ENCODE measurements at places on chromosomes 2 and 18.

GRCh38 chr18:48954886-48955819, 4.4 kb upstream of the SMAD7 start:
- no peak for DNase-seq

- DNase-seq: no peak
Measured at GRCh38 chr18:32760391-32760790, 12.4 kb downstream of the KLHL14 start.

DNA sequence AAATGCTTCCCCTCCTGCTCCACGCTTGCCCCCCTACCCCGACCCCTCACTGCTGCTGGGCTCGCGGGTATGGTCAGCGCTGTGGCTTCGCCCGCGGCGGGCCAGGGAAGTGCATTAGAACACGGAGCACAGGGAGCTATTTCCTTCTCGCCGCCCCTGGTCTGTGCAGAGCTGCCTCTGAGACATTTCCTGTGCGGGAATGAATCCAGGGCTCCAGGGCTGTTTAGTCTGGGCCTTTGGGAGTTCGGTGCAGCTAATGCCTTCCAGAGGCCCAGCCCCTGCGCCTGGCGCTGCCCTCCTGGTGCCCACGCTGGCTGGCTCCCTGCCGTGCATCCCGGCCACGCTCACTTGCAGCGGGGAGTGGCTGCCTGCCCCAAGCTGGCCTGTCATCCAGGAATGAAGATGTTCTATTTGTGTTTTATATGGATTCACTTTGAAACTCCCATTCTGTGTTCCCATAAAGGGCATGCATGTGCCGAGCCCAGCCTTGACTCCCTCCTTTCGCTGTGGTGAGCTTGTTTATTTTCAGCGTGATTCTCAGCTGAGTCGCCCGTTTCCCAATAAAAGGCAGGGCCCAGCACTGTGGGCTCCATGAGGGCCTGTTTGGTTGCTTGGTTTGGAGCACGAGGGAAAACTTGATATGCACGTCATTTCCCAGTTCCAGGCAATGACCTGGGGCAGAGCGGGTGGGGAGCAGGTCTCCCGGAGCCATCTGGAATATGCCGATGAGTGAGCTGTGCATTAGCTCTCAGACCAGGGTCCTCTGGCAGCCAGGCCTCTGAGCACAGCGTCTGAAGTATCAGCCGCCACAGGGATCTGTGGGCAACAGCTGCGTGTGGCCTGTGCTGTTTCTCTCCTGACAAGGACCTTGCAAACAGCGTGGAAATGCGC, 42.7 kb downstream of the SH3RF3 start:
- no peak for DNase-seq

GRCh38 chr2:173410579-173410978, 55.9 kb downstream of the CDCA7 start:
- DNase-seq: no peak

- peak; percentile 11 for DNase-seq
Measured at GRCh38 chr2:181178823-181179412, 198.5 kb downstream of the UBE2E3 start.

DNA sequence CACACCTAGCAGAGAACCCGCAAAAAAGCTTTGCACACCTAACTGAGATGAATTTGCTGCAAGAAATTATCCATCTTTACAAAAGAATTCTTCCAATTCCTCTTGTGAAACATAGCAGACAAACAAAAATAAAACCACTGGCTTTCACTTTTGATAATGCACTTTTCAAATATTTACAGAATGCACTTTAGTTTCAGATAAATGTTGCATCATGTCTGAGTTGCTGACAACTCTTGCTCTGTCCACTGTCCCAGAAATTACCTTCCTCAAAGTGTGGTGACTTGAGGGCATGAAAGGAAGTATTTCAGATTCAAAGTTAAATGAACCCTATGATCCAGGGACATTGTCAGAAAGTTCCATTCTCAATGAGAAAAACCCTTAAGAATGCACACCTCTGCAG, 256.2 kb upstream of the PARD3B start:
- no peak for DNase-seq

GRCh38 chr2:144403933-144404332, 116.0 kb downstream of the ZEB2 start:
- no peak for DNase-seq

- no peak for DNase-seq
Measured at GRCh38 chr2:44979581-44979980, 29.7 kb downstream of the SIX2 start.

DNA sequence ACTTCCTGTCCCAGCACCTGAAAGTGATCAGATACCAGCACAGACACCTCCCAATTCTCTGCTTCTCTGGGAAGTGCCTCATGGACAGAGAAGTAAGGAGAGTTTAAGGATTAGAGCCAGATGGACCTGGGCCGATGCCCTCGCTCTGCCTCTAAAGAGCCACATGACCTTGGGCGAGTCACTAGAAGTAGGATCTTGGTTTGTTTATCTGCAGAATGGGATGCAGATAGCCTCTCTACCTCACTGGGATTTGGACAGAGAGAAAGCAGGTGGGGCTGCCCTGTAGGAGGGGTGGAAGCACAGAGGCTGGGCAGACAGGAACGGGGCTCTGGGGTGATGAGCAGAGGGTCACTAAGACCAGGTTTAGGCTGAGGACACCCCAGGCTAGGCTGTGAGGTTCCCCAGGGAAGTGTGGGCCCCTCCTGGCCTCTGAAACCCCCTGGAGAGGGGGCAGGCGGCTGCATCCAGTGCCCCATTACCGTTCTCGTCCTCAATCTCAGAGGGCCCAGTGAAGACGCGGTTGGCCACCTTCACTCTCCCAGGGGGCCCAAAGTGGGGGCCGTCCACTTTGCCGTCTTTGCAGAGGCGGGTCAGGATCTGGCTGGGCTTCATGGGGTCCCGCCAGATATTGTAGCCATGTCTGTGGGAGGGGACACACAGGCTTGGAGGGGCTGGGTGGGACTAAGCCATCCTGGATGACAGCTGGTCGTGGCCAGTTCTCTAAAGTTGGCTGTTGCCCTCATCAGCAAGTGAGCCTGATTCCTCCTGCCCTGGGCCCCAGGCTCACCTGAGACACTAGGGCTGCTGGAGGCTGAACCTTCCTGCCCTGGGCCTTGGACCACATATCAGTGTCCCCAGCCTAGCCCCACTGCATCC, 13.3 kb downstream of the OTOF start:
- no peak for DNase-seq

GRCh38 chr2:224038049-224038829, 847 bp downstream of the SERPINE2 start:
- DNase-seq: peak; percentile 42

DNA sequence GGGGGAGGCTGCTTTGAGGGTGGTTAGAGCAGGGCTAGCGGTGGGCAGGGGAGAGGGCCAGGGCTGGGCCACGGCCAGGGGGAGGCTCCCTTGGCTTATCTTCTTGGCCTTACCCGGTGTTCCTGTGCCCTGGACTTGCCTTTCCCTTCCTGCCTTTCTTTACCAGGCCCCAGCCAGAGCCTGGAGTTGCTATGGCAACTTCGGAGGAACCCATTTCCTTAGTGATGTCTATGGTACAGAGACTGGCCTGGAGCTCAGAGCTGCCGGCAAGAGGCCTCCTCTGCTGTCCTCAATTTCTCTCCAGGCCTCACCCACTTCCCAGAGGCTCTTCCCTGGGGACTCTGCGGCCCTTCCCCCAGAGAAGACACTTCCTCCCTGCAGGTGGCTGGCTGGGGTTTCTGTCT, 11.5 kb downstream of the SPEG start:
- no peak for DNase-seq

DNA sequence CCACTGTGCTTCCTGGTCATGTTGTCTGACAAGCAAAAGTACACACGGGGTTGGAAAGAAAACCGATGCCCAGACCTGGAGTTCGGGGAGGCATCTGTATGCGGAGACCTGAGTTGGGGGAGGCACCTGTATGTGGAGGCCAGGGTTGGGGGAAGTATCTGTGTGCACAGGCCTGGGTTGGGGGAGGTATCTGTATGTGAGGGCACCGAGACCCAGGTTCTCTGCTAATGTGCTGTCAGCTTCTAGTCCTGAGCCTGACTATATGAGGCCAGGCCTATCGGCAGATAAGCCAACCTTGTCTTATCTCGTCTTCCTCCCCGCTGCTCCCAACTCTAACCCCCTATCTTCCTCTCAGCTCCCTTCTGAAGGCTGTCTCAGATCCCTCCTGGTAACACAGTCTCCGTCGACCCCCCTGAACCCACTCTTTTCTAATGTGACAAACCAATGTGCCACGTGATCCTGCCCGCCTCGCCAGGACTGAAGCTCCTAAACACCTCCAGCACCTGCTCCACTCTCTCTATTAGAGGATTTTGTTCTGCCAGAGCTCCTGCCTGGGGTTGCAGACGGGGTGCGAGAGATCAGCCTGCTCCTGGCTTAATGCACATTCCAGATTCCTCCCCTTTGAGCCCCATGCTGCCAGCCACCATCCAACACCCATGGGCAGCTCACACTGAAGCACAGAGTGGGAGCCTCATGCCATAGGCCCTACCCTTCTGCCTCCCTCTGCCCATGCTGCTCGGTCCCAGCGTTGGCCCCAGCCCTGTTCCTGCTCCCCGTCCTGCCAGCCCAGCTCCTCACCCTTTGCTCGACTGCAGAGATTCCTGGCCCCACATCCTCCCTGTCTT, 188.4 kb downstream of the SH3BP4 start:
- DNase-seq: no peak

GRCh38 chr2:159073256-159073655, 104.8 kb downstream of the TANC1 start:
- DNase-seq: no peak

DNA sequence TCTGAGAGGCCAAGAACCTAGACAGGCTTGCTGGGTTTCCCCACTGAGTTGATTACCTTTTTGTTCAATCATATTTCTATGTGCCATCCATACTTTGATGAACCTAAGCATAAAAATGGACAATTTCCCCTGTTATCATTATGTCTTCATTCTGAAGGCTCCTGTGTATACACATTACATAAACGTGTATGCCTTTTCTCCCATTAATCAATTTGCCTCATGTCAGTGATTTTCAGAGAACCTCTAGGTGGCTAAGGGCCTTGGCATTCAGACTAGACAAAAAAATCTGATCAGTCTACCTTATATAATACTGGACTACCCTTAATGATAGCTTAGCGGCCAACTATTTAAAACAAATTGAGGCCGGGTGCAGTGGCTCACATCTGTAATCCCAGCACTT, 4.1 kb upstream of the PEX13 start:
- no peak for DNase-seq

DNA sequence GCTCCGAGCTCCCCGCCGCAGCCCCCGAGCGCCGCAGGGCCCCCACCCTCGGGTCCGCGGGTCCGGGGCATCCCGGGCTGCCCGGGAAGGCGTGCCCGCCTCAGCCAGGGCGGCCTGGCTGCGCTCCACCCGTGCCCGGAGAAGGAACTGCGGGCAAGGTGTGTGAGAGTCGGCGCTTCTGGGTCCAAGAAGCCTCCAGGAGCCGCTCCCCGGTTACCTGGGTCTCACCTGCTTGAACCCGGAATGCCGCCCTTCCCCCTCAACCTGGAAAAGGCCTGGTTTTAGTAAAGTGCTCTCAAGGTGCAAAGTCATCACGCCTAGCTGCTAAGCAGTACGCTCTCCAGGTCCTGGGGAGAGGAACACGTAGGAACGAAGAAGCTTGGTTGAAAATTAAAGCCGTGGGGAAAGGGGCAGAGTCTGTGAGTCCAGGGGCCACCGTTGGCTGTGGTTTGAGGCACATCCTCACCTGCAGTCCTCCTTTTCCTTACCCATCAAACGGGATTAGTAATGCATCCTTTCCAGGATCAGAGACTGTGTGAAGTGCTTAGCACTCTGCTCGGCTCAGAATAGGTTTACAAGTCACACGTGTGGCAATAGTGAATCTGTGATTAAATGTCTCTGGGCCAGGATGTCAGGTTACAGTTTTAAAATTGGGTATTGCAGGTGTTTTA, 1.2 kb downstream of the ASAP2 start:
- peak; percentile 29 for DNase-seq

DNA sequence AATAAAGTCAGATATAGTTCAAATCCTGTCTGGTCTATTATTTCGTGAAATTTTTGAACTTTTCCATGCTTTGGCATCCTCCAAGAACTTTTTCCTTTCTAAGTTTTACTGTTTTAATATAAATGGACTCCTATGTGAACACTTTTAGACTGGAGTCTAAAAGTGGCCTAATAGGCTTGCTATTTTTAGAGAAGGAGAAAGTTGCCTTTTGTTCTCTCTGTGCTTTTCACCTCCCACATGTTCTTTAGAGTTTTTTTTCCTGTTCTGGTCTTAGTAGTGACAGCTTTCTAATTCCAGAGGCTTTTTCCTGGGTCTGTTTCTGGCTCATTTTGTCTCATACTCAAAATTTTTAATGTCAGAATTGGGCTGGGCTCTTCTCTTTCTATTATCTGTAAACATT, 72.2 kb downstream of the ADAM23 start:
- no peak for DNase-seq

DNA sequence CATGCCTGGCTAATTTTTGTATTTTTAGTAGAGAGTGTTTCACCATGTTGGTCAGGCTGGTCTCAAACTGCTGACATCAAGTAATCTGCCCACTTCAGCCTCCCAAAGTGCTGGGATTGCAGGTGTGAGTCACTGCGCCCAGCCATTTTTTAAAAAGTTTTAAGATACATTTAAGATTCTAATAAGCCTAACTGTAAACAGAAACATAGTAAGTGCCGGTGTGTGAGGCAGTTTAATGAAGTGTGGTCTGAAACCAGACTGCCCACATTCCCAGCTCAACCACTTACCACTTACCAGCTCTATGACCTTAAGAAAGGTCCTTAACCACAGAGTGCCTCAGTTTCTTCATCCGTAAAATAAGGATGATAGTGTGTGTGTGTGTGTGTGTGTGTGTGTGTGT, 42.4 kb downstream of the TMEM237 start:
- DNase-seq: no peak

DNA sequence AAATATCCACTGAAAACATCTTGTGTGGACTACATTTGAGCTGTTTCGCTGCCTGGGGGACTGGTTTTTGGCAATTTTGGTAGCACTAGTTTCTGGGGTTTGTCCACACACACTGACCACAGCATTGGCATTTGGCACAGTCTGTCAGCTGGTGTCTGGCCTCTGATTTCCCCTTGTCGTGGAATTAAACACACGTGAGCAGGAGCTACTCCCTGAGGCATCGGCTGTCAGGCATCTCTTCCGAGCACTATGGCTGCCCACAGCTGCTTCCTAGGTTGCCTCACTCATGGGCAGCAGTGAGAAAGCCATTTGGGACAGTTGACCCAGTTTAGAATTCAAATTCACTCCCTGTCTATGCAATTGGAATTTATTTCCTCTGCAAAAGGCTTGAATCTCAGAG, 46.8 kb upstream of the FZD5 start:
- DNase-seq: no peak

- DNase-seq: no peak
Measured at GRCh38 chr2:160388464-160389263, 104.9 kb downstream of the RBMS1 start.

- DNase-seq: no peak
Measured at GRCh38 chr2:199742884-199743283, 108.1 kb downstream of the FTCDNL1 start.

DNA sequence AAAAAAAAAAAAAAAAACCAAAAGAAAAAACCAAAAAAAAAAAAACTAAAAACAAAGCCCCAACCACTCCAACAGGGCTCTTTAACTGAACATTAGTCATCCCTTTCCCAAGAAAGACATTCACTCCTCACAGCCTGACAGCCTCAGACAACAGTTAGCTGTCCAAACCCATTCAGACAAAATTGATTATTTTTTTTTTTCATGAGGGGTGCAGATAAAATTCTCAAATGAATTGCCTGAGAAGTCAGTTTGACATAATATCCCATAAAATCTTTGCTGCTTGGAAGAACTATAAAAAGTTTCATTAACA, 206.1 kb upstream of the REV1 start:
- DNase-seq: no peak

- peak; percentile 46 for DNase-seq
Measured at GRCh38 chr2:211455216-211455841, 898.9 kb downstream of the CPS1 start.

GRCh38 chr2:111019381-111019780, 101.3 kb upstream of the BCL2L11 start:
- DNase-seq: no peak

GRCh38 chr2:180413336-180413735, 406.2 kb upstream of the CWC22 start:
- DNase-seq: no peak

Data from LoVo (cell line).